ENCODE measurements at places on chromosomes 5 and 9.

DNA sequence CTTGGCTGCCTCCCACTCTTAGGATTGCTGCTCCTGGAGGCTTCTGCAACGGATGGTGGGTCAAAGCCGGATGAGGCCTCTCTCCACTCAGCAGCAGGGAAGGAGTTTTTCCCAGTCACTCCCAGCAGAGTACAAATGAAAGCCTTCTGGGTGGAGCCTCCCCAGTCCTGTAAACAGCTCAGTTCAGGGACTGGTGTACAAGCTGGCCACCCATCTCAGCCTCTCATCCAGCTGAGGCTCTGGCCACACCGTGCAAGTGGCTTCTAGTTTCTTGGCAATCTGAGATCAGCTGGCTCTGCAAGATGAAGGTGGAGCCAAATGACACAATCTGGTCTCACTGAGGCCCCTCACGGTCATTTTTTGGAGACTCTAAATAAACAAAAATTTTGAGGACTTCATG lies 10.0 kb downstream of the GPX3 start:
- DNase-seq, result no peak

DNA sequence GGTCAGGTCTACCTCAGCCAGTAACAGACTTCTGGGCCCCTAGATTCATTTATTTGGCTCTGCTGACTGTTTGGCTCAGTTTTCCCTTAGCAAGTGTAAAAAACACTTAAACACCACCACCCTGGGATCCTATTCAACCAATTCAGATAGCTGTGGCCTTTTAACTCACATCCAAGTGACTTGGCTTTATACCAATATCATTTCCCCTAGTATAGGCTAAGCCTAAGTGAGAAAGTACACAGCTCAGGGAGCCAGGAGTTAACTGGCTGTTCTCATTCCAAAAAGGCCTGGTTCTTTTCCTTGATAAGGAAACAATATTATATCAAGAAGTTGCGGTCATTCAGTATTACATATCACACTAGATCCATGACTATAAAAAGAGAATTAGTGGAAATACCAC lies 163.5 kb downstream of the ARL15 start:
- no peak for DNase-seq

GRCh38 chr9:136273921-136274785 lies 28.5 kb upstream of the QSOX2 start:
- no peak for DNase-seq

- DNase-seq, result no peak
These were observed 159.7 kb downstream of the SNCAIP start for GRCh38 chr5:122471752-122472061.

GRCh38 chr9:114789006-114789405 lies 16.8 kb downstream of the TNFSF15 start:
- DNase-seq, result no peak

GRCh38 chr5:164679461-164679860 lies 1174.0 kb downstream of the MAT2B start:
- no peak for DNase-seq

DNA sequence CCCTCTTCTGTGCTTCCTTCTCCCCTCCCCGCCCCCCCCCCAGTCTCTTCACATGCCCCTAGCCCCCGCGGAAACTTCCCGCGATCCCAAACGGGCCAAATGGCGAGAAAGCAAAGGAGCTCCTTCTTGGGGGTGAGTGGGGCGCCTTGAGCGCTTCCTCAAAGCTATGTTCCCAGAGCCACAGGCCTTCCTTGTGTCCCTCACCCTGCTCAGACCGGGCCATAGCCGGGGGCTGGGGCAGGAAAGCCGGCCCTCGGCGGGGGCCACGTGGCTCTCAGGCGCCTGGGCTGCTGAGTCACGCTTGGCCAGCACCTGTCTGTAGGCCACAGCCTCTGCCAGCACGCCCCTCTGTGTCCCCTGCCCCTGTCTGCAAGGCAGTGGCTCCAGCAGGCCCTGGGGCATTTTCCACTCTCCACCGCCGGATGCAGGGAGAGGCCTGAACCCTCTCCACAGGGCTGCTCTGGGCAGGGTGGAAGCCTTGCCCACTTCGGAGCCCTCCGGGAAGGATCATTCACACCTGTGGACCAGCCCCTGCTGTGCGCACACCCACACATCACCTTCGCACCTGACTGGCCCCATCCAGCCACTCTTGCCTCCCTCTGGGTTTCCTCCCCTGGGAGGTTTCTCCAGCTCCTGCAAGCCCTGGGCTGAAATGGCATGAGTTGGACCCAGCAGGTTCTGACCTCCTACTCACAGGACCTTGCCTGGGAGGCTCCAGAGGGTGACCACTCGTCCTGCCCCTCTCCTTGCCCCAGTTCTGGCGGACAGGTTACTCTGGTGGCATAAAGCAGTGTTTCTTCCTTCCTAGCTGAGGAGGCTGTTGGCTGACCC lies 1.2 kb upstream of the SQSTM1 start:
- peak; percentile 65 for DNase-seq

- peak; percentile 62 for DNase-seq
These were observed at the start of gene UAP1L1 for GRCh38 chr9:137077010-137077747. Gene UAP1L1, plus strand, starts transcription at chr9:137077517. Its CDS starts 16 bp downstream, at chr9:137077533.

GRCh38 chr9:125396799-125397198 lies 135.2 kb downstream of the GAPVD1 start:
- DNase-seq, result no peak

DNA sequence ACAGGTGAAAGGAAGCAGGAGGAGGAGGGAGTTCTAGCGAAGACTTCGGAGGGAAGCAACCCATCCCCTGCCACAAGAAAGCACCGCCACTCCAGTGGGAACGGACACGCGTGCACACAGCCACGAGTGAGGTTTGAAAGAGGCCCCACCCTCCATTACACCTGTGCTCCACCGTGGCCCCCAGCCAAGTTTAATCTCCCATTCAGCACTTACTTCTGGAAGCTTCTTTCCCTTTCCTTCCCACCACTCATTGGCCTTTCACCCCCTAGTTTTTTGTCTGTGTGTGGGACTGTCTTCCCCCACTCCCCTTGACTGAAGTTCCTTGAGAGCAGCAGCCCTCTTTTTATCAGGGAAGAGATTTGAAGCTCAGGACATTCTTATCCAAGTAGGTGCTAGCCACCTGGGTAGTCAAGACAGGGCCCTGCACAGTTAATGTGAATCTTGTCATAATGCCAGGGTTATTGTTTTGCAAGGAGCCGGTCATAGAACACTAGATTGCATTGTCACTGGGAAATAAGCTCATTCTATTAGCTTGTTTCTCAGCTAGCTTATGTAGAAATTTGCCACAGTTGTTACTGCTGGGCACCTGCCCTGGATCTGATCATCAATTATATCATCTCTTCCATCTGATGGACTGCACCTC lies 256.0 kb downstream of the DOCK8 start:
- DNase-seq, result no peak

DNA sequence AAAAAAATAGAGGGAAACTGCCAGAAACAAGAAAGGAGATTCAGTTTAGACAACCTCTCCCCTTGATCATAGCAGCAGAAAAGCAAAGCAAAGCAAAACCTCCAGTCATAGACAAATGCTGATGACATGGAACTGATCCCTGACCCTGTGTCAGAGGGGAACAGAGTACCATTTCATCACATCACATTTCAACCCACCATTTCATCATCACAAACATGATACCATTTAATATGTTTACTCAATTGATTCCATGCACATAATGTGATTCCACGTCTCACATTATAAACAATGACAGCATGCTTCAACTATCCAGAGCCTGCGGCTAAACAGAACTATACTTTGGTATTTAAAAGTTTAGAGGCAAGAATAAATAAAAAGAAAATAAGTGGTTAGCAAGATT lies 28.7 kb upstream of the ACOT12 start:
- DNase-seq, result no peak

DNA sequence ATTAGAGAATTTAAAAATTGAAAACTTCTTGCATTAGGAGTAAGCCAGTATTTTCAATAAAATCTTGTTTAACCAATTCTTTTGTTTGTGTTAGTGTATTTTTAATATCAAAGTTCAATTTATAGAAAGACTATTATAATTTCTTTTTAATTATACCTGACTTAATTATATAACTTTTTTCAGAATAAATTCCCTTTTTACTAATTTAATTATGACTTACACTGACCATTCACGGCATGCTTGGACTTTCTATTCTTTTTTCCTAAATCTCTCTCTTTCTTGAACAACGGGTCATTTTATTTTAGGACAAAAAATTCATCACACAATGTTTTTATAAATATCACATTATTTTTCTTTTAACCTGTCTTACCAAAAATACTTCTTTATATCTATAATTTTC lies 555.3 kb upstream of the PTGER4 start:
- DNase-seq, result no peak

GRCh38 chr5:139698490-139699146 lies 50.5 kb downstream of the CXXC5 start:
- no peak for DNase-seq

DNA sequence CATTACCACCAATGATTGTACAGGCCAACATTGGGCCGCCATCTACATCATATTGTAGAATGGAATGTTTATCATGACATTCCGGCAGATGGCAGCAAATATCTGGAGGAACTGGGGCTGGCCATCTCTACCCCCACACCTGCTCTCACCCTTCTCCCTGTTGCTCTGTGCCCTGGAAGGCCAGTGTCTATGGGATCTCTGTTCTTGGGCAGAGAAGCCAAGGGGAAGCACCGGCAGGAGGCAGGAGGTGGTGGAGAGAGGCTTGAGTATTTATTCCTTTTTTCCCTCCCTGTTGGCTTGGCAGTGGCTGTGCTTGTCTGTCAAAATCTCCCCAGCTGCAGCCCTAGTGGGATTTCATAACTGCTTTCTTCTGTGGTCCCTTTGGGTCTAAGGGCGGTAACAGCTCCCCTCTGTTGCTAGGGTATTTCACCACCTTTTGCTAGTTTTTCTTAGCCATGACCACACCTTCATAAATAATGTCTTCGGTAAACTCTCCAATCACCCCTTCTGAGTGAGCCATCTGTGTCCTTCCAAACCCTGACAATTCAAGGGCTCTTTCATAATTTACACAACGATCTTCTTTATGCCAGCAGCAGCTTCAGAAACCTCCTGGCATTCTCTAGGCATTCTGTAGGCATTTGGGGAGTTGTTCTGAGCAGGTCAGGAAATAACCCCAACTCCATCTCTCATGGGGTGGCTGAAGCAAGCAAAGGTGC lies 225.8 kb downstream of the MELK start:
- DNase-seq, result no peak

GRCh38 chr5:17425385-17426070 lies 72.5 kb upstream of the TAF11L2 start:
- no peak for DNase-seq

DNA sequence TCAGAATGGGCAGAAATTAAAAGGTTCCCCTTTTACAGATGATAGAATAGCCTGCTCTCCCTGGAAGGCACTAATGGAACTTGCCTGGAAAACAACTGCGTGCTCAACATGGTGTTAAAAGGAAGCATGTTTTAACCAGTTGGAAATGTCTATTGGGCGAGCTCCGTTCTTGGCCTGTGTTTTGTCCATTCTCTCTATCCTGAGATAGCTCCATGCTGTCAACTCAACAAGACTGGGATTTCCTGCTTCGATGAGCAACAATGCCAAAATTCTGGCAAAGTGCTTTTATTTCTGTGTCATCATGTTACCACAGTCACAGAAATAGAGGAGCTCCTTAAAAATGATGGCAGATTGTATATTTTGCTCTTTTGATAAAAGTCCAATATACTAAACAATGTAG lies 198.3 kb downstream of the PLK2 start:
- DNase-seq, result no peak

DNA sequence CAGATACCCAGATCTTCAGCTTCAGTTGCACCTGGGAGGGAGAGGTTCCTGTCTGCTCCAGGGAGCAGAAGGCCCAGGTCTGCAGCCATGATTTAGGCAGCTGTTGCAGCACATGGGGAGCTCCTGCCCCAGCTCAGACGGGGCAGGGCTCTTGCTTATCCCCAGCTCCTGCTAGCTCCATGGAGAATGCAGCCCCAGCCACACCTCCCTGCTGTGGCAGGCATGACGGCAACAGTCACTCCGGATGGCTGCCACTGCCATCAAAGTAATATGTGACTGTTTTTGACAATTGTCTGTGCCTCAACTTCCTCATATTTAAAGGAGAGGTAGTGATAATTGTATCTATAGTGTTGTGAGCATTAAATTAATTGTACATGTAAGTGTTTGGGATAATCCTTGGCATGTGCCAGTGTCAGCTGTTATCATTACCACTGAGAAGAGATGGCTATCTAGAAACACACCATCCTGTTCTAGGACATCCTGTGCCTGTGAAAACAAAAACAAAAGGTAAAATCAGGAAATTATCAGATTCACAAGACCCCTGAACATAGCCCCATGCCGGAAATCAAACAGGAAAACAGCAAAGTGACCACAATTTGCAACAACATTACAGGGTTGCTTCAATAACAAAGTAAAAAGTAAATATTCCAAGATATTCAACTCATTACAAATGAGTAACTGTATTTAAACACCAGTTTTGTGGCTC lies 1048.8 kb upstream of the ACO1 start:
- DNase-seq, result no peak

GRCh38 chr9:37100741-37101140 lies 19.6 kb upstream of the ZCCHC7 start:
- no peak for DNase-seq

GRCh38 chr5:41875121-41875520 lies 4.9 kb upstream of the OXCT1 start:
- no peak for DNase-seq

DNA sequence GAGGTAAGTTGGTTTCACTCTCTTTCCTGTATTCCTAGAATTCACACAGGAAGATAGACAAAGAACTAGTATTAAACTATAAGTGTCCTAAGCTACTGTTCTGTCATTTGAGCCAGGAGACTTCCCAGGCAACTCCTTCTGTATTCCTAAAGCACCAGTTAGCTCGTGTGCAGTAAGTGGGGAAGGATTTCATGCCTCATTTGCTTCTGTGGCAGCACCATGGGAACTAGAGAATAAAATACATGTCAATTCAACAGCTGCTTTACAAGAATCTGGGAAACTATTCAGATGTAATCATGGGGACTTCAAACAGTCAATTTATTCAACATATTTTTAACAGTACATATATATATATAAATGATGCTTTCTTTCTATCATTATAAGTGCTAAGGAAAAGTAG lies 762.3 kb downstream of the PRELID2 start:
- DNase-seq, result no peak

DNA sequence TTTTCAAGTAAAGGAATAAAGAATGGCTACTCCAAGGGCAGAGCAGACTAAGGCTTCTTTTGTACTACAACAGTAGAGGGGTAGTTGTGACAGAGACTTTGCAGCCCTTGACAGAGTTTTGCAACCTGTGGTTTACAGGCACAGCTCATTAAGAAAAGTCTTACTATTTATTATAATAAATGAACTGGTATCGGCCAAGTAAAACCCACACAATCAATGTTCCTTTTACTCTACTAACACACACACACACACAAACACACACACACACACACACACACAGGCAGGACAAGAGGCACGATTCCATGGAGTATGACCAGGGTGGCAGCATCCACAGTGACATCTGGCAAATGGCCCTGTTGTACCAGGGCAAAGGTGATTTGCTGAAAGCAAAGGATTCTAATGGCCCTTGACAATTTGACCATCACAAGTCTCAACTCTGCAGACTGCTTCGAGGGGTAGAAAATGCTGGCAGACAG lies 59.1 kb upstream of the GOLPH3 start:
- DNase-seq, result no peak

All from activated T-cell treated with anti-CD3 and anti-CD28 coated beads, Interleukin-2, amount 50 U/mL, for 48 hours (primary cell).